Stimulated activated CD4-positive, alpha-beta T cell treated with anti-CD3 and anti-CD28 coated beads, TNF-alpha, amount 100 ng/mL, for 24 hours (primary cell): ENCODE measurements at places on chromosomes 2 and 18.

- DNase-seq, result no peak
Observed at GRCh38 chr2:96874198-96874831, 4.4 kb upstream of the SEMA4C start.

DNA sequence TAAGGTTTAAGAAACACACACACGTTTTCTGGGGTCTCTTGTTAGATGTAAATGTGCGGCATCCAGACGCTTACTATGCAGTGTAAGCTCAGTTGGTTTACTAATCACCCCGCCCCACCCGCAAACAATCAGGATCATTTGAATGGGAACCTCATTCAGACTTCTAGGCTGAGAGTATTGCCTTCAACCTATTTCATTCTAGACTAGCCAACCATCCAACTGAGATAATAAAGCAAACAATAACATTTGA lies 1.3 kb upstream of the FIGN start:
- DNase-seq, result no peak

DNA sequence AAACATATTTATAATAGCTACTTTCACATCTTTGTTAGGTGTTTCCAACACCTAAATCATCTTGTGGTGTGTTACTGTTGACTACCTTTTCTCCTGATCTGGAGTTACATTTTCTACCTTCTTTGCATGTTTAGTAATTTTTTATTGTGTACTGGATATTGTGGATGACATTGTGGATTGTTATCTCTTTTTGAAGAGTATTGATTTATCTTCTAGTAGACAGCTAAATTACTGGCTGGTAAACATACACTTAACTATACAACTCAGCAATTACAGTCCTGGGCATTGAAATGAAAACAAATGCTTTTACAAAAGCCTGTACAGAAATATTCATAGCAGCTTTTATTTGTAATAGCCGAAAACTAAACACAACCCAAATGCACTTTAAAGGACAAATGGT lies 150.8 kb downstream of the PTRHD1 start:
- no peak for DNase-seq

GRCh38 chr2:168322325-168323007 lies 75.1 kb upstream of the STK39 start:
- DNase-seq, result no peak

- peak; percentile 26 for DNase-seq
Observed at GRCh38 chr2:207624185-207625013, 795 bp downstream of the METTL21A start.

GRCh38 chr2:238426568-238427434 lies at the start of gene ASB1:
ASB1 (plus strand) TSS chr2:238426927; CDS start chr2:238427071, 144 bp downstream.
- DNase-seq, result peak; percentile 60

DNA sequence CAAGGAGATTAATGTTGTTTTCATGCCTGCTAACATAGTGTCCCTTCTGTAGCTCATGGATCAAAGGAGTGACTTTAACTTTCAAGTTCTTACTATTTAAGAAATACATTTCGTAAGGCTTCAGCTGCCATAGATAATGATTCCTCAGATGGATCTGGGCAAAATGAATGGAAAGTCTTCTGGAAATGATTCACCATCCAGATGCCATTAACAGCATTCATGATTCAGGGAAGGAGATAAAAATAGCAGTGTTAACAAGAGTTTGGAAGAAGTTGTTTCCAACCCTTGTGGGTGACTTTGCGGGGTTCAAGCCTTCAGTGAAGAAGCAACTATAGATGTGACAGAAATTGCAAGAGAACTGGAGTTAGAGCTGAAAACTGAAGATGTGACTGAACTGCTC lies 17.0 kb downstream of the VRK2 start:
- no peak for DNase-seq

DNA sequence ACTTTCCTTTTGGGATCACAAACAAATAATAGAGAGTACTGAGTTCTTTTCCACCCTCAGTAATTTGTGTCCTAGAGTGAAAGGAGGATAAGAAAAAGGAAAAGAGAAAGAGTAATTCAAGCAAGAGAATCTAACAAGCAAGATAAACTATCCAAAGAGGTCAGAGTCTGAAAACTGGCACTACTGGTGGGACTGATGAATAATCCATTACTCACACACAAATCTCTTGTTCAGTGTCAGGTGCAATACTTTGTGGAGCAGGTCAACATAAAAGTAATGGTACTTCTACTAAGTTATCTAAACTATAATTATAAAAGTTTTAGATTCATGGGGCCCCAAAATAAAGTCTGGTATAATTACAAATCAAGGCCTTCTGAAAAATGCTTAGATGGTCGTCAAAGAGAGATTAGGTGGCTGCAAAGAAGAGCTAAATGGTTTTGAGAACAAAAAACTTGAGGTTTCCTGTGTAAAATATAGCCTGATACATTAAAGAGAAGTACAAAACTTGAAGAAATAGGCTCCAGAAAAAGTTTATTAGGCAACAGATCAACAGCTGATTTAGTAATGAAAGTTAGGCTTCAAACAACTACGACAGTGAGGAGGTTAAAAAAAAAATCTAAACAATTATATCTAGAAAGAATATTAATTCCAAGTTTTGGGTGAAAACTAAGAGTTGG lies 109.4 kb downstream of the BAZ2B start:
- DNase-seq, result no peak

DNA sequence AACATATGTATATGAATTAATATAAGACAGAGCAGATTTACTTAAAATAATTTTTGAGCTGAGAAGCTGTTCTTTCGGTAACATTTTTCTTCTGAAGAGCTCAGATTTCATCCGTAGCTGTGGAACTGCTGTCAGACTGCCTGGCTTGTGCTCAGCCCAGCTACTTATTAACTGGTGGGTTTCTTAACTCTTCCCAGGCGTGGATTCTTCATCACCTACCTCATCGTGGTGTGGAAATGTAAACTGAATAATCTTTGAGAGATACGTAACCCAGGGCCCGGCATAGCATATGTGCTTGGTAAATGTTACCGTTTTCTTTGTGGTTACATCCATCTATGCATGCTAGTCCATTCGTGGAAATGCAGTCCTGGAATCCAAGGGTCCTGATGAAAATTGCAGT lies 145.0 kb downstream of the MCFD2 start:
- DNase-seq, result no peak

GRCh38 chr2:98902209-98903063 lies 33.6 kb downstream of the CRACDL start:
- DNase-seq, result no peak

DNA sequence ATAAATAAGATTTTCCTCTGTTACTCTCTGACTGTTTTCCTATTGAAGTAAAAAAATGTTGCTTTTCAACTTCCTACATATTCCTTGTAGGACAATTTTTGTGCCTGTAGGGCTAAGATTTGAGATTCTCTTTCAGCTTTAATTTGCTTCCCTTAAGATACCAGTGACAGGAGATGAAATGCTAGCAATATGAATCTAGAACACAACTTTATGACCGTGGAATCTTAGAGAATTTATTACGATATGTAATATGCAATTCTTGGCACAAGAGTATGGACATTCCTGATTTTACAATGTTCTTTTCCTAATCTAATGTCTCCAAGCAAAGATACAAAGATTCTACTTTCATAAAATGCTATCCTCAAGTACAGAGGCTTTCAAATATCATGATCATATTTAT lies 180.9 kb downstream of the KCNE4 start:
- no peak for DNase-seq

GRCh38 chr2:121173112-121173511 lies 111.9 kb downstream of the TFCP2L1 start:
- DNase-seq, result no peak
